Osteocyte (in vitro differentiated cells): ENCODE measurements at places on chromosomes 11 and 22. TPM values are rescaled to one million over a fixed set of nuclear protein-coding genes. Genes with fewer than 3 reads are reported as not detected.
A peak's percentile ranks its signal among the peaks of the same experiment; 100 is the strongest.

- DNase-seq = no peak
Observed at GRCh38 chr11:102989379-102990047, 34.0 kb upstream of the MMP13 start.

DNA sequence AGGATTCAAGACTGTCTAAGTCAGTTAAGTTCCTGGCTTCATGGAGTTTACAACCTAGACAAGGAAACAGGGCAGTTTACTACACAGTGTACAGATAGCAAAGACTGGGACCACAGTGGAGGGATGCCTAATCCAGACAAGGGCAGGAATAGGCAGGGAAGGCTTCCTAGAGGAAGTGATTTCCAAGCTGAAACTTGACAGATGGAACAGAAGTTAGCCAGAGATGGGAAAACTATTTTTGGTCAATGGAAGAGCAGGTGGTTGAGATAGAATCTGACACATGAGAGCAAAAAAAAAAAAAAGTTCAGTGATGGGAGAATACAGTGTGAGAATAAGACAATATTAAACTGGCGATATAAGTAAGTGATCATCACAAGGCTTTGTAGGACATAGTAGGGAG, 1.3 kb downstream of the COA4 start:
- no peak for DNase-seq

DNA sequence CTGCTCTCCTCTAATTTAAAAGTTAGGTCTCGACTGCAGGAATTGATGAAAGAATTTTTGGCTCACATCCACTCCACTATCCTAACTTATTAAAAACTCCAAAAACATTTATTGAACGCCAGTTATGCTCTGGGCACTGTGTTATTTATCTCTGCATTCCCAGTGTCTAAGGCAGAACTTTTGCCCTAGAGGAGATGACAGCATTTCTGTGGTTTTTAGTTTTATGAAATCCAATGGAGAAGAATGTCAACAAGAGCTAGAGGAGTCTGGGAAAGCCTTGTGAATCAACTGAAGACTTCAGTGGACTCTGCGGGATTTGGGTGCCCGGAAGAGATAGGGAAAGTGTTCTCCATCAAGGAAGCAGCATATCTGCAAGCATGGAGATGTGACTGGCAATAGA, 217.0 kb upstream of the PGR start:
- no peak for DNase-seq

DNA sequence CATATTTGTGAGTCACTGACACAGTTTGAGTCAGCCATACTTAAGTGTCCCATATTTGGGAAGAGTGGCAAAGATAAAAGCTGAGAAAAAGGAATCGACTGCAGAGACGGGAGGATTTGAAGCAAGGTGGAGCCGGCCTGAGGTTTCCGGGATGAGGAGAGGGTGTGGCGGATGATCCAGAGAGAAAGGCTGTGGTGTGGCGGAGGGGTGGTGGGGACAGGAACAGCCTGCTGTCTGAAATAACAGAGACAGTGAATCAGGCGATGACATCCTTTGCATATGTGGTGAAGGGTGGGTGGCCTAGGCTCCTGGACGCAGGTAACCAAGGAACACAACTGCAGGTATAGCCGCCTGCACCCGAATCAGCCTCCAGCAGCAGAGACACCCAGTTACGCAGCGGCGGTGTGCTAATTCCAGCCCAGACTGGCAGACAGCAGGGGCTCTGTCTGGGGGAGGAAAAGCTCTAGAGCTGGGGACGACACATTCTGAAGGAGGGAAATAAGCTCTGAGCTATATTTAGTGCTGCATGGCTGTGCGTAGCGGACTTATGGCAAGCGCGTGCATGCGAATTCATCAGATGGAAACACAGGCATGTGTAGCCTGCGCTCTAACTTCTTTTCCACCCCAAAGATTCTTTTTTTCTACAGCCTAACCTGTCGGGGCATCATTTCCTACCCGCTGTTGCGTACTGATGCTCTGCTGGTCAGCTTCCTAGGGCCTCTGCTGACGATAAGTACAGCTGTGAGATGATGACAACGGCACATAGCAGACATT, 62.7 kb upstream of the BARX2 start:
- no peak for DNase-seq

DNA sequence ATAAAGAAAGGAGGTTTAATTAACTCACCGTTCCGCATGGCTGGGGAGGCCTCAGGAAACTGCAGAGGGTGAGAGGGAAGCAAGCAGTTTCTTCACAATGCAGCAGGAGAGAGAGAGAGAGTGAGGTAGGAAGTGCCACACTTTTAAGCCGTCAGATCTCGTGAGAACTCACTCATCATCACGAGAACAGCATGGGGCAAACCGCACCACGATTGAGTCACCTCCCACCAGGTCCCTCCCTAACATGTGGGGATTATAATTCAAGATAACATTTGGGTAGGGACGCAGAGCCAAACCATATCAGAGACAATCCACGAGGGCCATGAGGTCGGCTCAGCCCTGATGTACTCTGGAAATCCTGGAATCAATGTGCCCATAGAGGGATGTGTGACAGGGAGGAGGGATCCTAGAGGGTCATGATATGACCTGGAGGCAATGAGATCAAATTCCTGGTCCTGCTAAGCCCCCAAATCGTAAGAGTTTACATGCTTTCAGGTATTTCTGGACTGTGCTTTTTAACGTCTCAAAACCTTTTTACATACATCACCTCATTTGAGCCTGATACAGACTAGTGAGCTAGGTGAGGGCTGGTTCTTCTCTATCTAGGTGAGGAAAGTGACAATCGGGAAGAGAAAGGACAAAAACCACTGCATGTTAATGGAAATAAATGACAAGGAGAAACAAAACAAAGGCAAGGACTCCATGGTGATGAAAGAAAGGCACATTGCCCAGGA, 19.5 kb upstream of the RASSF10 start:
- DNase-seq = no peak

DNA sequence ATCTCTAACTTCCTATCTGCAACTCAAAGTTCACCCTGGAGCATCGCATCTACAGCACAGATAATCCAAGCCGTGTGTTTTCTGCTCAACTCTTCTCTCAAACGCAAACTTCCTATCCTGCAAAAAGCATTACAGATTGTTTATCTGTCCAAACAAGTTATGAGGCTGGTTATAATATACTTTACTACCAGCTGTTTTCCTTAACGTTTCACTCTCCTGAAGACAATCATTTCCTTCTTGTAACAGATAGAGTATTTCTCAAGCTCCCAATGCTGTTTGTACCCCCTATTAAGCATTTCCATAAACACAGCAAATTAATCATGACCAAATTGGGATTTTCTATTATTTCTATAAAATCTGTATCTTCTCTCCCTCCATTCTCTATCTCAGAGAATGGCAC, 84.7 kb downstream of the SBF2 start:
- no peak for DNase-seq

DNA sequence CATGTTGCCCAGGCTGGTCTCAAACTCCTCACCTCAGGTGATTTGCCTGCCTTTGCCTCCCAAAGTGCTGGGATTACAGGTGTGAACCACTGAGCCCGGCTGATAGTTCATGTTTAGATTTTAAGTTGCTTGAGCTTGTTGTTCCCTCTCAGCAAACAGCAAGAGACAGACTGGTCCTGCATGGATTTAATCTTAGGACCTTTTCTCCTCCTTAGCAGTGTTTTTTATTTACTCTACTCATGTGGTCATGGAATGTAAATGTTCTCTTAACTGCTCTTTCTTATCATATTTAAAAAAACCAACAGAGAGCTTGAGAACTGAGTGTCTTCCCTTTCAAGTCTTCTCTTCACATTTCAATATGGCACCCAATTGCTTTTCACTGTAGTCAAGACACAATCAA, 22.7 kb upstream of the PRDM10 start:
- peak; percentile 13 for DNase-seq

The GGTLC3 gene
- total RNA-seq = not detected in 2 replicates
